ENCODE measurements at places on chromosomes 1 and 21. TPM values are rescaled to one million over a fixed set of nuclear protein-coding genes. Genes with fewer than 3 reads are reported as not detected.

- DNase-seq = no peak
- no peaks in the 10 kb centered on the region for H3K27me3 ChIP-seq
- no peak overlapping the region for H3K4me3 ChIP-seq
These were observed 34.4 kb upstream of the MAB21L3 start for GRCh38 chr1:116076831-116077230.

- H3K36me3 ChIP-seq = no peaks in the 10 kb centered on the region
- H3K27ac ChIP-seq = no peak overlapping the region
- no peaks in the 10 kb centered on the region for H3K27me3 ChIP-seq
- no peak for DNase-seq
- H3K4me1 ChIP-seq = no peaks in the 10 kb centered on the region
These were observed 2.0 kb upstream of the RAB7B start for GRCh38 chr1:206005234-206005633.

DNA sequence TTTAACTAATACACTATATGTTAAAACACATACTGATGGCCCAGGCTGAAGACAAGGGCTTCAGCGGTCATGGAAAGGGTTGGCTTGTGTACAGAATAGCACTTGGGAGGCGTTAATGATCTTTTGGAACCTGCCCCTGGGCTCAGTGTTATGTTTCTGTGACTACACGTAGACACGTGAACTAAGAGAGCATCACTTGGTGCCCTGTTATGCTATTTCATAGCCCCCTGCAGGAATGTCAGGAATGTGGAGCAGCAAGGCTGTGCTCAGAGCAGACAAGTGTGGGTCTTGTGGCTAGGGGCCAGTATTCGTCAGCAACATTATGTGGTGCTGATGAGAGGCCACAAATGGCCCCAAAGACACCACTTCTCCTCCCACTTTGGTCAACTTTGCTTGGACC lies 132.4 kb downstream of the MAP3K21 start:
- no peaks in the 10 kb centered on the region for H3K27me3 ChIP-seq
- no peak overlapping the region for H3K4me3 ChIP-seq
- H3K4me1 ChIP-seq = no peaks in the 10 kb centered on the region
- no peak overlapping the region for H3K27ac ChIP-seq
- no peak for DNase-seq

DNA sequence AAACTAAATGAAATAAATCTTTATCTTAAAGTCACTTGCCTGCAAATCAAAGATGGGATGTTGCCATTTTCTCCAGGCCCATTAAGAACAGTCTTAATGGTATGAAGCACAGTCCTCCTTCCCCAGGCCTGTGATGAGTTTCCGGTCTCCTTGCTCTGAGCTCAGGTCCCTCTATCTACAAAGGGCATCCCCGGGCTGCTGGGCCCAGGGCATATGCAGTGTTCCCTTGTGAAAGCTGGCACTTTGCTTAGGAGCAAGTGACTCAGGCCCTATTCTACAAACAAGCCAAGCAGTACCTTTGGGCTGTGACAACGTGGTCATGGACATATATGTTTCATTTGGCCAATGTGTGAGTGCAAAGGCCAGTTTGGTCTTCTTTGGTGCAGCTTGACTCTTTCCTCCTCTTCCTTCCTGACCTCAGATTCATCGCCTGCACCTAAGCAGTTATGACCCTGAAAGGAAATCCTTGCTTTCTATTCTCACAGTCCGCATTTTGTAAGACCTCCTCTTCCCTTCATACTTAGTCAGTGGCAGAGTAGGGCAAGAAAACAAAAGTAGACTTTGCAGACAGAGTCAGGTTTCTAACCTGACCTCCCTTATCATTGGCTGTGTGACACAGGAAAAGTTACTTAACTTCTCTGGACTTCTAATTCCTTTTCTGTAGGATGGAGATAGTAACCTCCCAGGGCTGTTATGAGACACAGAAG lies 109.5 kb downstream of the ERG start:
- no peaks in the 10 kb centered on the region for H3K36me3 ChIP-seq
- no peaks in the 10 kb centered on the region for H3K27me3 ChIP-seq
- no peak overlapping the region for H3K4me3 ChIP-seq
- DNase-seq = no peak
- H3K27ac ChIP-seq = no peak overlapping the region

GRCh38 chr1:193211539-193211938 lies 25.1 kb upstream of the B3GALT2 start:
- H3K4me3 ChIP-seq = no peak overlapping the region
- H3K27me3 ChIP-seq = no peaks in the 10 kb centered on the region
- no peak overlapping the region for H3K27ac ChIP-seq
- no peaks in the 10 kb centered on the region for H3K4me1 ChIP-seq

GRCh38 chr1:44799770-44800584 lies at the start of gene PLK3:
PLK3 (plus strand) TSS chr1:44800377; CDS start chr1:44800464, 87 bp downstream.
- peak within 1 kb of the TSS; percentile 66 for H3K4me3 ChIP-seq
- no peaks in the 10 kb centered on the region for H3K27me3 ChIP-seq
- H3K4me1 ChIP-seq = peaks cover 24% of the 10 kb centered on the region
- peak within 1 kb of the TSS; percentile 94 for H3K27ac ChIP-seq
- peaks cover 30% of the 10 kb centered on the region for H3K36me3 ChIP-seq

DNA sequence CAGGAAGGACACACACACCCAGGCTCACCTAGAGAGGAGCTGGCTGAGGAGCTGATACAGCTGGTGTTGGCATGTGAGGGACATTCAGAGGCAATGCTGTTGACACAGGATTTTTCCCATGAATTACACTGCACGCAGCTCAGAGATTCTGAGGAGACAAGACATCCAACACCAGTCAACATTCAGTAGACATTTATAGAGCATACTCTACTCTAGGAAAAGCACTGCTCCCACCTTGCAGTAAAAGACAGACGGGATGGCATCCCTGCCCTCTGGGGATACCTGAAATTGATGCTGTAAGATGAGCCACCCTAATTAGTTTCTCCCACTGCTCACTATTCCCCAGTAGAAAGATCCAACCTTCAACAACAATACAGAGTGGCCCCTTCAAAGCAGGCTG lies 5.1 kb downstream of the LYPD8 start:
- H3K27ac ChIP-seq = no peak overlapping the region
- H3K4me1 ChIP-seq = no peaks in the 10 kb centered on the region
- H3K27me3 ChIP-seq = no peaks in the 10 kb centered on the region
- no peak for DNase-seq
- H3K4me3 ChIP-seq = no peak overlapping the region

GRCh38 chr1:178275553-178275952 lies 181.6 kb downstream of the RASAL2 start:
- H3K27me3 ChIP-seq = no peaks in the 10 kb centered on the region
- H3K4me1 ChIP-seq = no peaks in the 10 kb centered on the region
- no peak overlapping the region for H3K27ac ChIP-seq
- H3K4me3 ChIP-seq = no peak overlapping the region

DNA sequence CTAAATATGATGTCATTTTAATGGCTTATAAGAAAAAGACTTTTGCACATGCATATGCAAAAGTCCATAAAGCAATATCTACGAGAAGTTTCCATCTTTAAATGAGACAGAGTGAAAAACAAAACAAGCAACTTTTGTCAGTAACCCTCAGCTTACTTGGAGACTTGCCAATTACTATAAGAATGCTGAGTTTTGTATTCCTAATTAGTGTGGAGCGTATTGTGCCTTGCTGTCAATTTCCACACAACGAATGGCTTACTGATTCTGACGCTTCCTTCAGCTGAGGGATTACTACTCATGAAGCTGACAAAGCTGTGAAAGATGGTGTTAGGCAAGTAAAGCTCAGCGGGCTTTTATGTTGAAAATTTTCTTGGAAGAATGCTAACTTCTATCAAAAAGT lies 440.4 kb upstream of the ADAMTS5 start:
- H3K36me3 ChIP-seq = no peaks in the 10 kb centered on the region
- DNase-seq = no peak
- no peaks in the 10 kb centered on the region for H3K4me1 ChIP-seq
- H3K27ac ChIP-seq = no peak overlapping the region

DNA sequence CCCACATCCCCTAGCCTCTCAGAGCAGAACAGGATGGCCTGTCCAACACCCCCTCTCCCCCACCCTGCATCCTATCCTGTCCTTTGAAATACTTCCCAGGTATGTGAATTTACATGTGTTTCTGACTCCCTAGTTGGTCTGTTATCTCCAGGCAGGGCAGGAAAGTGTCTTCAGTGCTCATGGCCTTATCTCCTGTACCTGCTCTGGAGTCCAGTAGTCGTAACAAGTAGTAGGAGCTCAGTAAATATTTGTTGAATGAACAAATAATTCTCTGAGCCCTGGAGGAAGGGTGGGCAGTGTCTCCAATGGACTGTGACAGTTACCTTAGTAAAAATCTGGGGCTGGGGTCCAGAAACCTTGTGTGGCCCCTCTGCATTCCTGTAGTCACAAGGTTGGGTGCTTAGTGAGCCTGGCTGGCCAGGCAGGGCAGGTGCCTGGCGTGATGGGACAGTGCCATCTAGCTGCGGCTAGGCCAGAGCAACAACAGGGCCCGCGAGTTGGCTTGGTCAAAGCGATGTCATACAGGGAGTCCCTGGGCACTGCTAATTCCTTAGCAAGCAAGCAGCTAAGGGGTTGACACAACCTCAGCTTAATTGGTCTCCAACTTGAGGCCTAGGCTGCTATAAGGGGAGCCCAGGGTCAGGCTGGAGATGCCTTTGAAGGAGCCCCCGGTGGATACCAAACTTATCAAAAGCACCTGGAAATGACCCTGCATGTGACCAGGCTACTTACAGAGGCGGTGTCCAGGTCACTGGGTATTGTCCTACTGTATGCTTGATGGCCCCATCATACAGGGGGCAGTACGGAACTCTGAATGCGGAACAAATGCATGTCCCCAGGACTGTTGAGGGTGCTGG lies 89.0 kb upstream of the PPM1J start:
- H3K4me3 ChIP-seq = no peak overlapping the region
- no peak overlapping the region for H3K27ac ChIP-seq
- no peaks in the 10 kb centered on the region for H3K4me1 ChIP-seq
- peak; percentile 20 for DNase-seq

LRRIQ3 gene
- 0.46 TPM for total RNA-seq

TEDDM1 gene
- total RNA-seq = not detected

C1orf116 gene
- 0.15 TPM for total RNA-seq

TNFRSF25 gene
- 352 TPM for total RNA-seq

CD53 gene
- total RNA-seq = 237 TPM

FAM3B gene
- total RNA-seq = not detected

KLF17 gene
- not detected for total RNA-seq

LCE3D gene
- not detected for total RNA-seq

RIT1 gene
- 38.4 TPM for total RNA-seq

All from naive thymus-derived CD4-positive, alpha-beta T cell (primary cell).